ENCODE measurements at places on chromosomes 7 and 10.

- DNase-seq: no peak
Observed at GRCh38 chr10:80540981-80541750, 3.5 kb downstream of the SH2D4B start.

DNA sequence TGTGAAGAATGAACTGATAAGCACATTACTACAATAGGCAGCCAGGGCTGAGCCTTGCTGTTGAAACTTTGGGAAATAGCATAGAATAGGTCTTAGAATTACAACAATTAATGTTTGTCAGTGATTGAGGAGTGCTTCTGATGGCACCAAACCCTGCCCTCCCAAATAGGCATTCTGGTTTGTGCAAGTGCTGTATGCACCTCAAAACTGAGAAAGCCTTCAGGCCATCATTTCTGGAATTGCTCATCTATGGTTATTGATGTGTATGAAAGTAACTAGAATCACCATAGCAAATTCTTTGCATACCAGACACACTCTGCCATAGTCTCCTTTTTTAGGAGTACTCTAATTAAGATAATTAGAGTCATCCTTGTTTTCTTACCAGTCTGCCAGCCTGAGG lies 585.0 kb upstream of the MBL2 start:
- DNase-seq: no peak

GRCh38 chr7:24946467-24946866 lies 33.5 kb downstream of the OSBPL3 start:
- no peak for DNase-seq

GRCh38 chr10:48317321-48317990 lies 11.0 kb downstream of the MAPK8 start:
- DNase-seq: no peak

GRCh38 chr7:148661471-148661870 lies 37.2 kb upstream of the CUL1 start:
- no peak for DNase-seq

DNA sequence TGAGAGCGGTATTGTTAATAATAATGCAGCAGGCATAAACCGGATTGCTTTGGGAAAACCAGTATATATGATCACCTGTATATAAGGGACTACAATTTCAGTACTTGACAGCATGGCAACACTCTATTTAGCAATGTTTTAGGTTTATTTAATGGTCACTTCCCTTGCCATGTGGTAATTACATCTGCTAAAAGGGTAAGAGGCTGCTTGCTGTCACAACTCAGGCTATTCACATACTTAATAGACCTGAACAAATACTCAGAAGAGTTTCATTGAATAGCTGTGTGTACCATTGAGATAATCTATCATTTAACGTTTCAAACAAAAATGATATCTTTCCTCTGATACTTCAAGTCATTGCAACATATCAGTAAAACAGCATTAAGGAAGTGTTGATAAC lies 90.1 kb downstream of the PCDH15 start:
- DNase-seq: no peak

GRCh38 chr7:140316165-140316661 lies 82.1 kb downstream of the SLC37A3 start:
- DNase-seq: peak; percentile 23

DNA sequence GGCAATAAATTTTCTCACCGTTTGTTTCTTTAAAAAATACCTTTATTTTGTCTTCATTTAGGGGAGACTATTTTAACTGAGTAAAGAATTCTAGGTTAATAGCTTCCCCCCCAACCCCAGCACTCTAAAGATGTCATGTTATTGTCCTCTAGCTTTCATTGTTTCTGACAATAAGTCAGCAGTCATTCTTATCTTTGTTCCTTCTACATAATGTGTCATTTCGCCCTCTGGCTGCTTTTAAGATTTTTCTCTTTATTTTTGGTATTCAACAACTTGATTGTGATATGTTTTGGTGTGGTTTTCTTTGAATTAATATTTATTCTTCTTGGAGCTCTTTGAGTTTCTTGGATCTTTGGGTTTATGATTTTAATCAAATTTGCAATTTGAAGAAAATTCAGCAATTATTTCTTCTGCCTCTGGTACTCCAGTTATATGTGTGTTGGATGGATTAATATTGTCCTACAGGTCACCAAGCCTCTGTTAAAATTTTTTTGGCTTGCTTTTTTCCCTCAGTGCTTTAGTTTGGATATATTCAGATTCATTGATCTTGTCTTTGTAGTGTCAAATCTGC lies 64.6 kb upstream of the ELN start:
- no peak for DNase-seq

DNA sequence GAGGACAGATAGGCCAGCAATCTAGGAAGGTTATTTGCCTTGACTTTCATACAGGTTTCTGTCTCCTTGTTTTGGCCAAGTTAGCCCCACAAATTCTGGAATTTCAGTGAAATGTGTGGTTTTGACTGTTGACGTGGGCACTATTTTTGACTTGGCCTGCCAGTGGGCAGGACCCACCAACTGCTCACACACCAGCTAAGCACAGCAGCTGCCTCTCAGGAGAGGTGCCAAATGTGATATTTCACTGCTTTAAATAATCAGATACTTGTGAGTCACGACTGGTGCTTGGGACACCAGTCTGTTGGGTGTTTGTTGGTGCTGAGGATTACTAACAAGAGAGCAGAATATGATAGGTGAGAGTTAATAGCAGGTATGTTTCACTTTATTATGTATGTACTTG lies 409.7 kb upstream of the MTPN start:
- no peak for DNase-seq

- no peak for DNase-seq
Observed at GRCh38 chr7:128067983-128068382, 36.7 kb upstream of the LRRC4 start.

DNA sequence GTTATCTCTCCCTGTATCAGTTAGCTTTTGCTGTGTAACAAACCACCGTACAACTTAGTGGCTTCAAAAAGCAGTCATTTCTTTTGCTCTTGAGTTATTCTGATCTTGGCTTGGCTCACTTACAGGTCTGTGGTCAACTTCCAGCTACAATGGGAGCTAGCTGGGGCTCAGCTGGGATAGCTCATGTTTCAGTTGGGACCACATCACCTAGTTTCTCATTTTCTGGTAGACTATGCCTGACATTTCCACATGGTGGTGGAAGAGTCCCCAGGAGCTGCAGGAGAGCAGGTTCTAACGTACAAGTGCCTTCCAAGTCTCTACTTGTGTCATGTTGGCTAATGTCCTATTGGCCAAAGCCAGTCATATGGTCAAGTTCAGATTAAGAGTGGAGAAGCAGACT lies 25.8 kb upstream of the PIP4K2A start:
- no peak for DNase-seq

GRCh38 chr10:34864149-34865067 lies 49.3 kb upstream of the PARD3 start:
- no peak for DNase-seq

DNA sequence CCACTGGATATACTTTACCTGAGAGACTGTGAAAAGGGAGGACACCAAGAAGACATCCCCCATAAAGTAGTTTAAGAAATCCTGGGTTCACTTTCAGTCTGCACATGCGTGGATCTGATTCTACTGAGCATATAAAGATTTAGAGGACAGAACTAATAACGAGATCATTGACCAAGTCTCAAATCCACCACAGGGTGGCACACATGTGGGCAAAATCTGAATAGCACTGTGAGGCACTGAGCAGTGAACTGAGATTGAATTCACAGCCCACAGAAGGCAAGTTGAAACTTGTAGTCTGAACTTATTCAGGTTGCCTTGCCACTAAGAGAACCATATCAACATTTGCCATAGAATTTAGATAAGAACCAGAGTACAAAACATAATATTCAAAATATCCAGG lies 818.6 kb downstream of the GRID1 start:
- no peak for DNase-seq

DNA sequence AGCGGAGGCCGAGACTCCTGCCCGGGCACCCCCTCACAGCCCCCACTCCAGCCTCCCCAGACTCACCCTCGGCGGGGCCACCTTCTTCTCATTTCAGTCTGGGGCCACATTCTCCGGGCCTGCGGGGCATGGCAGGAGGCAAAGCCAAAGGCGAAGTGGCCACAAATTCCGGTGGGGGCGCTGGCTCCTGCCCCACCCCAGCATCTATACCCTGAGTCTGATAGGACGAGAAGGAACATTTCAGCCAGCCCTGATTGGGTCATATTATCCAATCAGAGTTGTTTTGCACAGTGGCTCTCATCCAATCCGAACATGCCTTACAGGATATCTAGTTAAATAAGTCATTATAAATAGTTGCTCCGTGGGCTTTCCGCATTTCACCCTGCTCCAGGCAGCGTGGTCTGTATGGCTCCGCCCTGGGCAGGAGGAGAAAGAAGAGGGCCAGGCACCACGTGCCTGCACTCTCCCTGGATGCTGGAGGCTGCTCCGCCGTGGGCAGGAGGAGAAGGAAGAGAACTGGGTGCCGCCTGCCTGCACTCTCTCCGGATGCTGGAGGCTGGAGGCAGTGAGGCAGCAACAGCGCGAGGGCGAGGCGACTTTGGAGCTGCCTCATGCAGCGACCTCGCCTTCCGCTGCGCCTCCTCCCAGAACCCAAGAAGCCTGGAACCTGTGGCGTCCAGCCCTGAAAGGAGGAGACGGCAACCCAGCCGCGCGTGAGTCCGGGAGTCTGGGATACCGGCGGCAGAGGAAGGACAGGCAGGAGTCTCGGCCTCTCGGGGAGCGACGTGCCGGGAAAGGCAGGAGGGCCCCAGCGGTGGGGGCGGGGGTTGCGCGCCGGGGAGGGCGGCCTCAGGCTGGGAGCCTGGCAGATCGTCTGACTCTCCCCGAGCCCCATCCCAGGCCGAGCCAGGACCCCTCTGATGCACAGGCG lies 162.9 kb downstream of the ZNF33B start:
- DNase-seq: no peak

- DNase-seq: no peak
Observed at GRCh38 chr10:57222129-57222528, 861.1 kb upstream of the ZWINT start.

DNA sequence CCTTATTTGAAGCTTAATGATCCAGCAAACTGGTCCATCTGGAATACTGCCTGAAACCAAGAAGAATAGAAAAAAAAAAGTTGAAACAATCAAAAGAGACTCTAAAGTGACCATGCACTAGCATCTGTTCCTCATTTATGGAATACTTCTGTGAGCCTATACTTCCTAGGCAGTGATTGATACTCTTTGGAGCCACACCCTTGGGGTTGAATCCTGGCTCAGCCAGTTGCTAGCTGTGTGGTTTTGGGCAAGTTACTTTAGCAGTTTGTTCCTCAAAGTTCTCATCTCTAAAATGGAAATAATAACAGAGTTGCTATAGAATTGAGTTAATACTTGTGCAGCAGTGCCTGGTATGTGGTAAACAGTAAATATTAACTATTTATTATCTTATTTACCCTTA lies 208.9 kb downstream of the GPR158 start:
- no peak for DNase-seq

GRCh38 chr7:91910171-91910570 lies 29.7 kb upstream of the MTERF1 start:
- DNase-seq: no peak

DNA sequence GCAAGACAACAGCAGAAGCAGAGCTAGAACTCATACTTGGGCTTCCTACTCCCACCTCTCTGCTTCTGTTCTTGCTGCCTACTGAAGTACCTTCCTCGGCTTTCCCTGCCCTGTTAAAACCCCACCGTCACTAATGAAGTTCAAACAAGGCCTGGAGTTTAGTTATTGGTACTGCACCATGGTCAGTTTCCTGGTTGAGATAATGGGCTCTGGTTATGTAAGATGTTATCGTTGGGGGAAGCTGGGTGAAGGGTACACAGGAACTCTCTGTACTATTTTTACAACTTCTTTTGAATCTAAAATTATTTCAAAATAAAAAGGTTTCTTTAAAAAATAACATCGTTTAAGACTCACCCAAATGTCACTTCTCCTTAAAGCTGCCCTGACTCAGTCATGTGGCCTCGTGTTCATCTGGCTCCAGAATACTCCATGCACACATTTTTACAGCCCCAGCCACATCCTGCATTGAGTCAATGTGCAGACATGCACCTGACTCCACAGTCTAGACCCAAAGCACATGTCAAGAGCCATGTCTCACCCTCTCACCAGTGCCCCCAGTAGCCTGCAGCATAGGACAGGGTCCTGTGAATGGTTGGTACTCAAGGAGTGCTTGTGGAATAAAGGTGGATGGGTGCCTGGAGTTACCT lies 36.9 kb upstream of the AQP1 start:
- DNase-seq: no peak

DNA sequence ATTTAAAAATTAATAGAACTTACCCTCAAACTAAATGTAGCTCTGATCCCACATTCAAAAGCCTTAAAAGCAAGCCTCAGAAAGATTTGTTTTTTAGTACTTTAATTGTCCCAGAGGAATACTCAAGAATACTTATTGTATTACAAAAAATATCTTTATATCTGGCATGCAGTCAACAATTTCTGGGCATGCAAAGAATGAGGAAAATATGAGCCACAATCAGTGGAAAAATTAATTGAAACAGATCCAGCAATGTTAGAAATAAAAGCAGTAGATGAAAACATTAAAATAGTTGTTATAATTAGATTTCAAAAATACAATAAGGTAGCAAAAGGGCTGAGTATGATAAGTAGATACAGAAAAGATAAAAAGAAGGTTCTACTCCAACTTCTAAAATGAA lies 154.7 kb downstream of the PON1 start:
- DNase-seq: no peak
